ENCODE measurements at places on chromosomes 7 and 10.
A peak's percentile ranks its signal among the peaks of the same experiment; 100 is the strongest.

DNA sequence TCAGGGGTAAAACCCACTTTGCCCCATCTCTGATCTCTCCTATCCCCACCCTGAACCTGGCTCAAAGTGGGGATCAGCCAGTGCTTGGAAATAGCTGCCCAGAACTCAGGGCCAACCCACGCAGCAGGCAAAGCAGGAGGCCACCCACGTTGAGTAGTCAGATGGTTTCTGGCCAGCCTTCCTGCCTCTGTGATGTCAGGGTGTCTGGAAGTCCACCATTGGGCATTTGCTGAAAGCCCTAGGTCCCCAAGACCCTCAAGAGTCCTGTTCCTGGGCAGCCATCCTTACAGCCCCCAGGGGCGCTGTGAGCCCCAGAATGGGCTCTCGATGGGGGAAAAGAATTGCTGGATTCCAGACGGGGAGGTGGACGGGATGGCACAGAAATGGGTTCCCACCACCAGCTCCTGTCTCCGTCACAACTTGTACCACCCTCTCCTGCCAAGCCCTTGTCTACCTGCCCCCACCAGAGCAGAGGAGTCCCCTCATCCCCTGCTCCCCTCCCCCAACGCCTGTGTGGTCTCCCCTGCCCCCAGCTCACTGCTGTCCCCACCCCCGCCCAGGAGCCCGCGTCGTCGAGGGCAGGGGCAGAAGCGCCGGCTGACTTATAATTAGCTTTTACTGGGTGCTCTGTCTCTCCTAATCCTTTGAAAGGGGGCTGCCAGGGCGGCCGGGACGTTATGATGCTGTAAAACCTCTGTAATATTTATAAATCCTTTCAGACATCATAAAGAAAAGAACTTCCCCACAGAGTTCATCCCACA, 3.9 kb downstream of the MYL10 start:
- DNase-seq: no peak

DNA sequence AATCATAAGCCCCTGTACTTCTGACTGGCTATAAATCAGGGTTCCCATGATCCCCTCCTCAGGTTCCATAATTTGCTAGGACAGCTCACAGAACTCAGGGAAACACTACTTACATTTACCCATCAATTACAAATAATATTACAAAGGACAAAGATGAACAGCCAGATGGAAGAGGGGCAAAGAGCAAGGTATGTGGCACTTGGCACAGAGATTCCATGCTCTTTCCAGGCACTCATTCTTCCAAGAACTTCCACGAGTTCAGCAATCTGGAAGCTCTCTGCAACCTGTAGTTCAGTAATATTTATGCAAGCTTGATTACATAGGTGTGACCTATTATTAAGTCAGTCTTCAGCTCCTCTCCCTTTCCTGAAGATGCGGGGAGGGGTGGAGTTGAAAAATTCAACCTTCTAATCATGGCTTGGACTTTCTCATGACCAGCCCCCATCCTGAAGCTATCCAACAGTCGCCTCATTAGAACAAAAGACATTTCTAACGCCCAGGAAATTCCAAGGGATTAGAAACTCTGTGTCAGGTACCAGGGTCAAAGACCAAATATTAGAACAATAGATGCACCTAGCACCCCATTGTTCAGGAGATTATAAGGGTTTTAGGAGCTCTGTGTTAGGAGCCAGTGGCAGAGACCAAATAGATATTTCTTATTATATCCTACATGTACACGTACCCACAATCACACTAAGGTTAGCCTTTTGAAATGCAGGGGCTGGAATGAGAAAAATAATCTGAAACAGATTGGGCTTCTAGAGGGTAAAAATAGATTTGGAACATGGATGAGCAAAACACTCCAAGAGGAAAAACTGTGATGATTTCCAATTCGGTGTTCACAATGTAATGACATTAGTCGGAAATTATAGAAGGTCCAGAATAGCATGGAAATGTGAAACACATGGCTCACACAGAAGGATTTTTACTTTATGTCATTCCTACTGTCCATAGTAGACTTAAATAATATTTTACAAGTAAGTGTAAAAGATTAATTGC, 7.0 kb downstream of the ANKMY2 start:
- DNase-seq: no peak

- DNase-seq: no peak
Measured at GRCh38 chr7:131471250-131472004, 85.0 kb downstream of the PODXL start.

GRCh38 chr10:96292971-96293920, 11.0 kb upstream of the DNTT start:
- DNase-seq: no peak

DNA sequence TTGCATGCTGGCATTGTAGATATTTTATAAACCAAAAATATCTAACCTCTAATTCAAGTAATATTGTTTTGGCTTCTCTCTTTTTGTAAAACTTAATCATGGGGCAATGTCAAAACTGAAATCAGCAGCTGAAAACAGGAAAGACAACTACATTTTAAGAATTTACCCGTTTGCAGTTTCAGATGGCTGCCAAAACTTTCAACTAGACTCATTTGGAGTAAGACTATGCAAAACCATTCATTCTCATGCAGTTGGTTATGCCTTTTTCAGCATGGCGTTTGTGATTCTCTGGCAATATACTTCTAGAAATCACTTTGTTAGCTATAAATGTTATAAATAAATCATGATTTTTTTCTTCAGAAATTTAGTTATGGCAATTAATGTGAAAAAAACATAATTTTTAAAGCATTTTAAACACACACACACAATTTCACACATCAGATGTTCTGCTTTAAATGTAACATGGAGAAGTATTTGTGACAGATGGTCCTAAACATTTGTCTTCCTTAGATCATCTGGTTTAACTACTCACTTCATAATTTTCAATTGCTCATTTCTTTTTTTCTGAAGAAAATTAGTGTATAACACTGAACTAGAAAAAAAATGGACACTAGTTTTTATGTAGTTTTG, 116.4 kb downstream of the ITGB8 start:
- DNase-seq: no peak

- no peak for DNase-seq
Measured at GRCh38 chr7:149021725-149022062, 6.6 kb downstream of the PDIA4 start.

GRCh38 chr10:13956826-13957225, 370.1 kb downstream of the PRPF18 start:
- no peak for DNase-seq

- DNase-seq: peak; percentile 71
Measured at GRCh38 chr10:97319671-97320479, 804 bp downstream of the FRAT1 start.

- no peak for DNase-seq
Measured at GRCh38 chr10:103855424-103855823, at the start of gene SH3PXD2A. Gene SH3PXD2A (minus strand): TSS chr10:103855576. CDS start chr10:103855266, 310 bp downstream.

- no peak for DNase-seq
Measured at GRCh38 chr10:47021850-47022249, 110.6 kb downstream of the PTPN20 start.

GRCh38 chr7:114372619-114373018, 42.0 kb upstream of the FOXP2 start:
- no peak for DNase-seq

DNA sequence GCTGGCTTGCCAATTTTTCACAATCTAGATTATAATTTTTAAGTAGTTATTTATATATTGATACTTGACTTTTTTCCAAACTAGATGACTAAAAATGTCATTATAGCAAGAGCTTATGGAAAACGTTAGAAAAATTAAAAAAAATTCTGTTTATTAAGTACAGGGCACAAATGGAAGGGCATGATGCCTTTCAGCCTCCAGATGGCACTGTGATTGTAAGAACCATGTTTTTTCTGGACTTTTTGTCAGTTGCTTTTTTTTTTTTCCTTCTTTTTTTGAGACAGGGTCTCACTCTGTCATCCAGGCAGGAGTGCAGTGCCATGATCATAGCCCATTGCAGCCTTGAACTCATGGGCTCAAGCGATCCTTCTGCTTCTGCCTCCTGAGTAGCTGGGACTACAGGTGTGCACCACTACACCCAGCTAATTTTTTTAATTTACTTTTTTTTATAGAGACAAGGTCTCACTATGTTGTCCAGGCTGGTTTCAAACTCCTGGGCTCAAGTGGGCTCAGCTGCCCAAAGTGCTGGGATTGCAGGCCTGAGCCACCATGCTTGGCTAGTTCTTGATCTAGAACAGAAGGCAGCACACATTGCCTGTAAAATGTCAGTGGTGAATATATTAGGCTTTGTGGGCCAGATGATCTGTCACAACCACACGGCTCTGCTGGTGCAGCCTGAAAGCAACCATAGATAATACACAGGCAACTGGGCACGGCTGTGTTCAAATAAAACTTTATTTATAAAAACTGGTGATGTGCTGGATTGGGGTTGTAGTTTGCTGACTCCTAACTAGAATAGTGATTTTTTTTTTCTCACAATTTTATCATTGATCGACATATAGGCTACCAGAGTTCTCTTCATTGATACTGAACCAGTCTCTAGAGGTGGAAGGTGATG, 27.4 kb downstream of the UCMA start:
- no peak for DNase-seq

DNA sequence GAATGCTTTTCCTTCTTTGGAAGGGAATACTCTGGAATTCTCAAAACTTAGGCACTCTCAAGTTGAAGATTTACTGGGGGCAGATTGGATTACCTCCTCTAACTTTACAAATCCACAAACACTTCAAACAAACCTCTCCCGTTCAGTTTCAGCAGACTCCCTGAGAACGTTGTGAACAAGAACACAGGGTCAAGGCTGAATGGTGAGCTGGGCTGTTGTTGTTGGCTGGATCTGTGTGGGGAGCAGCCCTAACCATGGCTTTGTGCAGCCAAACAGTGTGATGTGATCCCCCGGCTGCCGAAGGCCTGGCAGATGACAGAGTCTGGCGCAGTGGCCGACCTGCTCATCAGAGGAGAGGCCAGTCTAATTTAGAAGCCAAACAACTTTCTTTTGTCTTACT, 93.1 kb downstream of the BMPER start:
- DNase-seq: no peak

- no peak for DNase-seq
Measured at GRCh38 chr10:8386781-8387180, 332.3 kb downstream of the GATA3 start.

DNA sequence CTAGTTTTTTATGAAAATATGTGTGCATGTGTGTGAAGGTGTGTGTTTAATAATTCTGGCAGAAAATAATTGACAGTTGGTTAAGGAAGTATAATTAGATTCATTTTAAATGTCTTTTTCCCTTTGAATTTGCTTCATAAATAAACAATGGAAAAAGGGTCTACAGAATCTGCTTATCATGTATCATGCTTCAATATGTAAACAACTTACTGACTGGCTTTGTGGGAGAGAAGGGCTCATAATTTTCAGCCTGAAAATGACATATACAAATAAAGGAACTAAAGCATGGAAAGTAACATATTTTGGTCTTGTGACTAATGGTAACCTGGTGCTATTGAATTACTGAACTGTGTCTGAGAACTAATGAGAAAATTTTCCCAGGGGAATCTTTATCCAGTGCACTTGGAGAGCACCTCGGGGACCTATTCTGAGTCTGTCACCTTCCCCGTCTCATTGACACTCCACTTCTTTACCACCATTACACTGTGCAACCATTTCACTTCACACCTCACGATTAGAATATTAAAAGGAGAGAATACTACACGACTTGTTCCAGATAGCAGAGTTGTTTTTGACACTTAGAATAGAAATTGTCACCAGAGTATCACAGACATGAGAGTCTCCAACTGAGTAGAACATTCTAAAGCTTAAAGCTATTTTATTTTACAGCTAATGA, 298.6 kb downstream of the TFEC start:
- DNase-seq: no peak

GRCh38 chr10:68560943-68561864, 1.1 kb downstream of the TET1 start:
- DNase-seq: no peak

GRCh38 chr7:43937444-43937843, 11.2 kb downstream of the UBE2D4 start:
- no peak for DNase-seq

GRCh38 chr10:97781618-97782331, 10.0 kb upstream of the SFRP5 start:
- DNase-seq: no peak

GRCh38 chr10:18140149-18140956, at the start of gene CACNB2:
Gene CACNB2 (plus strand): TSS chr10:18140424.
- no peak for DNase-seq

DNA sequence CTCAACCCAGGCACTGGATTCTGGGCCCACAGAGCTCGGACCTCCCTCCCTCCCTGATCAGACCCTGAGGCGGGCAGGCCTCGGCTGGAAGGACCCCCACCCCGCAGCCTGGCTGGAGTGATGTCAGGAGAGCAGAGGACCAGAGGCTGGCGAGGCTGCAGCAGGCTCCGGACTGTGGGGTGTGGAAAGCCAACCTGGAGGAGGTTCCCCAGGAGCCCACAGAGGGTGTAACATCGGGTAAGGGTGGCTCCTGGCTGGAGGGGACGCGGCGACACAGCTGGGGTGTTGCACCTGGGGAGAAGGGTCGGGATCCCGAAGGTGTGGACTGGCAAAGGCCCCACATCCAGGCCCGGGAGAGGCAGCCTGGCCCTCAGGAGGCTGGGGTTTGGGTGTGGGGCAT, 8.9 kb upstream of the MICALL2 start:
- DNase-seq: no peak

DNA sequence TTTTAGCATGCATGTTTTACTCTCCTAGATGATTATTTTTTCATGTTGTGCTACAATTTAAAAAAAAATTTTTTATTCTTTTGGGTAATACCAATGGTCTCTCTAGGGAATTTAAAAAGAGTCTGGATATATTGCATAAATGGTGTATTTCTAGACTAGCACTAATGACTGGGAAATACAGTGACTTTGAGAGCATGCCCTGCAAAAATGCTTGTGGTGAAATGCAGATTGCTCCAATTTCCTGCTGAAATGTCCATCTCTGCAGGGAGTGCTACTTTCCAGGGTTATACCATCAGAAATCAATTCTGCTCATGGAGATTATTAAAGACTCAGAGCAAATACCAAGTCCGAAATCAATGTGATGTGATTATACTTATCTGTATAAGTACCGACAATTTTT, 186.1 kb downstream of the PRKG1 start:
- DNase-seq: no peak

DNA sequence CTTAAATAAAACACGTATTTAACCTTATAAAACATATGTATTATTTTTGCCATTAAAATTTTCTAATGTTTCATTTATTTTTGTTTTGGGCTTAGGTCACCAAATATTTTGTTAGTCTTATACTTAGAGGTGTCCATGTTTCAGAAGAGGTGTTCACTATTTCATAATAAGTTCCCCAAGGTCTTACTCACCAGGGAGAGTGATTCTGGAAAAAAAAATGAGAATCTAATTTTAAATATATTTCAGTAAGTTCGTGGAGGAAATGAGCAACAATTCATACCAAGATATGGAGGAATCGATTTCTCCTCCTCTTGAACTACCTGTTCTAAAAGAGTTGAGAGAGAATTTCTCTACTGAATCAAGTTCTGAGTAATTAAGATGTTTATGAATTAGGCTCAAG, 271.6 kb upstream of the SLC26A5 start:
- DNase-seq: no peak

Data from CD4-positive, alpha-beta T cell treated with Interleukin-15 for 1 hour (primary cell).